ENCODE measurements at places on chromosomes 16 and 17.

GRCh38 chr17:144936-145670 is 7.7 kb downstream of the SCGB1C2 start:
- peak; percentile 13 for DNase-seq

- DNase-seq: peak; percentile 79
Observed at GRCh38 chr16:48384520-48385252, 527 bp downstream of the SIAH1 start.

- DNase-seq: no peak
Observed at GRCh38 chr17:44212507-44213402, 6.7 kb downstream of the UBTF start.

DNA sequence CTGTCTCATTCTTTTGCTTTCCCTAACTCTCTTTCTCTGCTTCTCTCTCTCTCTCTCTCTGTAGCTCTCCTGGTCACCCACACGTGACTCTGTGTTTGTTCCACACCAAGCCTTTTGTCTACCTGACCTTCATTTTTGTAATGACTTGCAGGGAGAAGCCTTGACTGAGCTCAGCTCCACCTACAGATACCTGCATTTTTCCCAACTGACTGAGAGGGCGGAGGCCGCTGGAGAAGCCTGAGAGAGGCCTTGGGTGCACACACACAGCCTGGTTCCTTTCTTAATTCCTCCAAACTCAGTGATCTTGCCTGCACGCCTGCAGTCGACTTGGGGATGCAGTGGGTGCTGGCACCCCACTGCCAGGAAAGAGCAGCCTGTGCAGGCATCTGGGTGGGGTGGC is 68.8 kb downstream of the LYRM1 start:
- DNase-seq: peak; percentile 51

DNA sequence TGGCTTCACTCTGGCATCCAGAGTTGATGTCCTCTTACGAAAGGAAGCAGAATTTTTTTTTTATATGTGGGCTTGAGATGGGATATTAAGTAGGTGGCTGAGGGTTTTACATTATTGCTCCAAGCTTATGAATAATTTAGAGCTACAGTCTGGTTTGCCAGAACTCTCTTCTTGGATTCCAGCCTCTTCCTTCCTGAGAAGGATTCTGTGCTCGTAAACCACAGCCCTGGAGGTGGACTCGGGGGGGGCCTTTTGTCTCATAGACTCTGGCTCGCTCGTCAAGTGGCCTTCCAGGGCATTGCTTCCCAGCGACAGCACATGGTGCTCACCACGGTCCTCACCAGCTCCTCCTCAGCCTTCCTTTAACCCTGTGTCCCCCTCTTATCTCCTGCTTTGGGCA is 43.2 kb downstream of the TMEM11 start:
- no peak for DNase-seq

DNA sequence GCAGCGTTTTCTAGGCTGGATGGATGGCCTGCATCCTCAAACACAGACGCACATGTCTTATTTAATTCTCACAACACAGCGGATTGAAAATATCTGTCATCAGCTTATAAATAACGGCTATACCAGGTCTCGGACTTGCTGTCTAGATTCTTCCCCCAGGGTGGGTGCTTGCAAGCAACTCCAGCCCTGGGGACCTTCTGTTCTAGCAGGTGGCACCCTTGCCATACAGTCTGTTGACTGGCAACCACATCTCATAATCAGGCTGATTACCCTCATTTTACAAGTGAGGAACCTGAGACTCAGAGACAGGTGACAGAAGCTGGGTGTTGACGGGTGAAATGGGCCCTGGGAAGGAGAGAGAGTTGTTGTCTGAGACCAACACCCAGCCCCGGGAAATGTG is 16.2 kb upstream of the SEZ6 start:
- no peak for DNase-seq

DNA sequence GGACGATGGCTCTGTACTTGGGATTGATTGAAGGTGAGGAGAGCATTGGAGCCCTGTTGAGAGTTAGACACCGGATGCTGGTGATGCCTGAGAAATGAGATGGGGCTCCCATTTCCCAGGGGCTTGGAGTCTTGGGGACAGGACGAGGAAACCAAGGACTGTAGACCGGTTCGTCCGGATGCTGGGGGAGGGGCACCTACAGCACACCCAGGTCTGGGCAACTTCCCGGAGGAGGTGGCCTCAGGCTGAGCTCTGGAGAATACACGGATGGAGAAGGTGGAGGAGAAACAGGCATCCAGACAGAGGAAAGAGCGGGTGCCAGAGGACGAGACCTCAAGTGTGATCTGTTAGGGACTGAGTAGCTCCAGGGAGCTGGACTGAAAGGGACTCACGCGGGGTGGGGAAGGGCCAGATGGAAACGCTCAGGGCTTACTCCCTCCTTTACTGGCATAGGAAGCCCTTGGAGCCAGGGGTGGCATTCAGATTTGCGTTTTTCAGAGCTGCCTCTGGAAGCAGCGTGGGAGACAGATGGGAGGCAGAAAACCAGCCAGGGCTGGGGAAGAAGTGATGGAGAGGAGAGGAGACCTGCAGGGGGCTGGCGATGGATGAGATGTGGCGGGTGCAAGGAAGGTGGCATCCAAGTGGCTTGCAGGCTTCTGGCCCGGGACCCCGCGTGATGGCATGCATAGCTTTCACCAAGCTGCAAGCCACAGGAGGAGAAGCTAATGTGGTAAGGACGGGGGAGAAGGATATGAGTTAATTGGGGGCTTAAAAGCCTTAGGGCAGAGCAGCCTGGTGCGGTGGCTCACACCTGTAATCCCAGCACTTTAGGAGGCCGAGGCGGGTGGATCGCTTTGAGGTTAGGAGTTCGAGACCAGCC is 8.3 kb downstream of the C1QTNF1 start:
- no peak for DNase-seq

DNA sequence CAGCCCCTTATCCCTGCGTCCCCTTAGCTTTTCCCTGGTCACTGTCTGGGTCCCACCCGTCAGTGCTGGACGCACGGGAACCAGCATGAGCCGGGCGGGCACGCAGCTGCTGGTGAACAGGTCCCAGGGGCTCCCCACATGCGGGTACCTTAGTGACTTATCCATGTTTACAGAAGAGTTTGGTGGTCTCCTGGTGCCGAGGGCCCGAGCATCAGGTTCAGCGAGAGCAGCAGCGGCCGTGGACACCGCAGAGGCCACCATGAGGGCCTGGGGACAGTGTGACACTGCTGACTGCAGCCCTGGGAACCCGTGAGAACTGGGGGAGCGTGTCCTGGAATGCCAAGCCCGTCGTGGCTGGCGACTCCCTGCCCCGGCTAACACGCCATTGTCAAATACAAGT is 6.5 kb downstream of the CD7 start:
- DNase-seq: no peak

DNA sequence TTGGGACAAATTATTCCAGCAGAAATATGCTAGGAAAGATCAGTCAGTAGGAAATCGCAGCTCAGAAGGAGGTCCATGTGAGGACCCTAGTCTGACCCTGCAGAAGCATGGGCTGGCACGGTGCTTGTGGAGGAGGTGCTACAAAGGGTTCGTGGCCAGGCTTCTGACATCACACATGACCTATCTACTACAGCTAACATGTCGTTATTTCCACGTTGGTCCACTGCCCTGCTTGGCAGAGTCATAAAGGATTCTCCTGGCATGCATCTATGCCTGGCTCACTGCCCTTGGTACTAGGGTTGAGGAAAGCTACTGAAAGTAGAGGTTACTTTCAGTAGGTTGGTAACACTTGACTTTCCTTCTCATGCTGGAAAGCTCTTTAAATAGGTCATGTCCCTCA is 118.1 kb upstream of the SHISA6 start:
- peak; percentile 35 for DNase-seq

GRCh38 chr16:7976125-7976524 is 614.2 kb downstream of the TMEM114 start:
- DNase-seq: no peak

- no peak for DNase-seq
Observed at GRCh38 chr16:48613061-48613957, 3.3 kb upstream of the N4BP1 start.

GRCh38 chr16:58451945-58452401 is 48.0 kb upstream of the NDRG4 start:
- DNase-seq: no peak

- DNase-seq: peak; percentile 69
Observed at GRCh38 chr16:16021988-16022682, 72.7 kb downstream of the ABCC1 start.

DNA sequence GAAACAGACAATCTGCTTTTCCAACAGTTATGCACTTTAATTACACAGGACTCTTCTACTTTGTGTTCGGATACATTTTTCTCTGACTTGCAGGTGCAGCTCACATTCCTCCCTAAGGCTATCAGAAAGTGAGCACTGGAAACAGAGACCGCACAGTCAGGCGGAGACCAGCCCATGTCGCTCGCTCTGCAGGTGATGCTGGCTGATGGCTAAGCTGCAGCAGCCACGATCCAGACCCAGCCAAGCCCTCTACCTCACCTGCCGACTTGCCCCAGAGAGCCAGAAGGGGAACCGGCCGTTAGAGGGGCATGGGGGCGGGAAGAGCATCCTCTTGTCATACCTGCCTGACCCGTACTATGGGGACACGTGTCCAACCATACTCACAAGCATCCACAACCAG is 33.8 kb downstream of the MAP1LC3B start:
- DNase-seq: no peak

GRCh38 chr17:48528153-48528935 is 2.5 kb downstream of the HOXB1 start:
- DNase-seq: no peak

- DNase-seq: peak; percentile 28
Observed at GRCh38 chr17:35801583-35802224, 6.3 kb upstream of the MMP28 start.

DNA sequence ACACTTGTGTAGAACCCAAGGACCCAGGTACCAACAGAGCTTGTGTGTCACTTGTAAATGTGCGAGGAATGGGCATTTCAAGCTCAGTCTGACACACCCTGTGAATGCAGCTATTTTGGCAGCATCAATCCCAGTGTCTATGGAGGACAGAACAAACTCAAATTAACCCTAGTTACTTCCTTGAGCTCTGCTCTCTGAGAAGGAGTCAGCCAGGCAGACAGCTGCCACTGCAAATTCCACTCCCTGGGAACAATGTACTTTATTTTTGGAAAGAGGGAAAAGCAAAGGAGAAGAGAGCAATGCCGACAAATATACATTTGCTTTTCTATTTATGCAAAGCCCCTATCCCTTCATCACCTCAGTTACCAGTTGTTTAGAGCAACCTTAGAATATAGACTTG is 48.4 kb upstream of the NOG start:
- DNase-seq: no peak

All from head of caudate nucleus (tissue), 42 donors.